Fibroblast of gingiva (primary cell): ENCODE measurements at places on chromosomes 16 and 17.
A peak's percentile ranks its signal among the peaks of the same experiment; 100 is the strongest.

GRCh38 chr17:40342504-40343218, 21.9 kb downstream of the GJD3 start:
- no peak for DNase-seq

DNA sequence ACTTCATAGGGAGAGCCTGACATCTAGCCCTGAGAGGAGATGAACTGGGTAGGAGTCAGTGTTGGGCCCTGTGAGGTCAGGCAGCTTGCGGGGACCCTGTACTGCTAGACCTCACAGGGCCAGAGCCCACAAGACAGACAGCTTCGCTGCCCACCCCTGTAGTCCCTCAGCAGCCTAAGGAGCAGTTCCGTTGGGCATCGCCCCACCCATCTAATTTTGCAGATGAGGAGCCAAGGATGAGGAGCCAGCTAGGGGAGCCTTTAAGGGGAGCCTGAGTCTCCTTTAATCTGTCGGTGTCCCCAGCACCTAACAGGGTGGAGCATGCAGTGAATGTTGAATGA, 755 bp upstream of the TUFM start:
- no peak for DNase-seq

GRCh38 chr17:68200689-68201417, 47.0 kb upstream of the AMZ2 start:
- peak; percentile 53 for DNase-seq

DNA sequence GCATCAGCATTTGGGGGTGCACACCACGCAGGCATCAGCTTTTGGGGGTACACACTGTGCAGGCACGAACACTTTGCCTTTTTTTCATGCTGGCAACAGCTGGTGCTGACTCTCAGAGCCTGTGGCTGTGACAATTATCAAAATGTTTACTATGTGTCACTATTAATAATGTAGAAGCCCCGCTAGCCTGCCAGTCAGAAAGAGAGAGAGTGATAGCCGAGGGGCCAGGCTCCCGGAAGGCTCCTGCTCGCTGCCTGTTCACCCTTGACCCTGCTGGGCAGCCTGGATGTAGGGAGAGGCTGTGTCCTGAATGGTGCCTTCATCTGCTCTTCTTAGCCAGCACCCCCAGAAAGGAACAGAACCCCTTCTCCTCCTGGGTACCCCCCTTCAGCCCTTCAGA, 61.9 kb downstream of the SDK2 start:
- no peak for DNase-seq

DNA sequence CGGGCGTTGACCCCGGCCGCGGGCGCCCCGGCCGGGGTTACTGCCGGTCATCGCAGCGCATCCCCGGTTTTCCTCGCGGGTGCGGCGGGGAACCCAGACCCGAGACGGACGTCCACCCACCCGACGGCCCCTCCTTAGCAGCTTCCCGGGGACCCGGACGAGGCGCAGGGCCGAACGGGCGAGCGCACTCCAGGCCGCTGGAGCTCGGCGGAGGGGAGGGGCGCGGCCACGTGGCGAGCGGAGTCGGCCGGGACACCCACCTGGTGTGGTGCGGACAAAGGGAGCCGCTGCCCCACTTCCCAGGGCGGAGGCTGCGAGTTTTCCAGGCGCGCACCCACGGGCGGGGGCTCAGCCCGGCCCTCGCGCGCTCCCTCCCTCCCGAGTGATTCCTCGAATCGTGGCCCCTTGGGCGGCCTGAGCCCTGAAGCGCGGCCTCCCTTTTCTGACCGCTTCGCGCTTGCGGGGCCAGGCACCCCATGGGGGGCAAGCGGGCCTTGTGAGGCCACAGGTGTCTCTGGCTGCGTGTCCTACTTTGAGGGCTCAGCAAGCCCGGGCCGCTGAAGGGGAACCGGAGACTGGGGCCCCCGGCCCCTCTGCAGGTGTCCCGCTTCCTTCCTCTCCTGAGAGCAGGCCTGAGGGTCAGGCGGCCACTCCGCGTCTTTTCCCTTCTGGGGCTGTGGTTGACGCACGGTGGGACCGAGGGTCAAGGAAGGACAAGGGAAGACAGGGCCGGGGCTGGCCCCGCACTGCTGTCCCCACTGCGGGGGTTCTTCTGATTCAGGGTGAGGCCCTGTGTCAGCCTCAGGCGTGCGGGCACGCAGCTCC, 1.1 kb upstream of the FASN start:
- no peak for DNase-seq

- no peak for DNase-seq
These were observed 5.8 kb downstream of the KRTAP29-1 start for GRCh38 chr17:41296846-41297245.

- DNase-seq = no peak
These were observed 3.9 kb upstream of the ZFPM1 start for GRCh38 chr16:88449267-88449561.

- no peak for DNase-seq
These were observed 16.1 kb downstream of the LASP1 start for GRCh38 chr17:38885728-38886642.

- peak; percentile 52 for DNase-seq
These were observed 1.3 kb downstream of the TUBB3 start for GRCh38 chr16:89924297-89924924.

- no peak for DNase-seq
These were observed 74.5 kb upstream of the MYOCD start for GRCh38 chr17:12591021-12591735.

DNA sequence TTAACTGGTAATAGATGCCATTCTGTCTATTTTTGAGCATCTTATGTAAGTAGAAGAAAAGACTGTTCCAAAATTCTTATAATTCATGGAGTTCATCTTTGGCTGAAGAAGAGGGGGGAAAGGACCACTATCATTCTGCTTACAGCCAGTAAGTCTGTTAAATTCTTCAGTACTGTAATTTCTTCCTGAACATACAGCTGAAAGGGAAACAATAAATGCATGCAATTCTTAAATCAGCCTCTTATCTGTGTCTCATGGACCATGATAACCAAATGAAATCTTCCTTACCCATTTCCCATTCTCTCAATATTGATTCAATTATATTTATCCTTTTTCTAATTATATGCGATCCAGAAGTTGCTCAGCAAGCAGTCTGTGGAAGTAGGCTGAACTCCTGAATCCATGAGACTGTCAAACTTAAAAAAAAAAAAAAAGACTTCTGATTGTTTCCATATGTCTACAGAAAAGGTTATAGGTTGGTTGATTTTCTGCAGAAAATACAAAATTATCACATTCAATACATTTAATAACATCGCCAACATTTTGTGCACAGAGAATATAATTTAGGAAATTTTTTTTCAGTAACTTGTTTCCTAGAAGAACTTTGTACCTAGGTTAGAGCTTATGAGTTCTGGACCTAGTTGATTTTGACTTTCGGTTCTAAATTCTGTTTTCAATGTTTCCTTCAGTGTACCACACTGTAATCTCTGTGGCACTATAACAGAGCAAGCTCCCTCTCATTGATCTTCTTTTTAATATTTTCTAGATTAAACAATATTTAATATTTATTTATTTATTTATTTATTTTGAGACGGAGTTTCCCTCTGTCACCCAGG, 1.2 kb upstream of the ABCA9 start:
- no peak for DNase-seq

DNA sequence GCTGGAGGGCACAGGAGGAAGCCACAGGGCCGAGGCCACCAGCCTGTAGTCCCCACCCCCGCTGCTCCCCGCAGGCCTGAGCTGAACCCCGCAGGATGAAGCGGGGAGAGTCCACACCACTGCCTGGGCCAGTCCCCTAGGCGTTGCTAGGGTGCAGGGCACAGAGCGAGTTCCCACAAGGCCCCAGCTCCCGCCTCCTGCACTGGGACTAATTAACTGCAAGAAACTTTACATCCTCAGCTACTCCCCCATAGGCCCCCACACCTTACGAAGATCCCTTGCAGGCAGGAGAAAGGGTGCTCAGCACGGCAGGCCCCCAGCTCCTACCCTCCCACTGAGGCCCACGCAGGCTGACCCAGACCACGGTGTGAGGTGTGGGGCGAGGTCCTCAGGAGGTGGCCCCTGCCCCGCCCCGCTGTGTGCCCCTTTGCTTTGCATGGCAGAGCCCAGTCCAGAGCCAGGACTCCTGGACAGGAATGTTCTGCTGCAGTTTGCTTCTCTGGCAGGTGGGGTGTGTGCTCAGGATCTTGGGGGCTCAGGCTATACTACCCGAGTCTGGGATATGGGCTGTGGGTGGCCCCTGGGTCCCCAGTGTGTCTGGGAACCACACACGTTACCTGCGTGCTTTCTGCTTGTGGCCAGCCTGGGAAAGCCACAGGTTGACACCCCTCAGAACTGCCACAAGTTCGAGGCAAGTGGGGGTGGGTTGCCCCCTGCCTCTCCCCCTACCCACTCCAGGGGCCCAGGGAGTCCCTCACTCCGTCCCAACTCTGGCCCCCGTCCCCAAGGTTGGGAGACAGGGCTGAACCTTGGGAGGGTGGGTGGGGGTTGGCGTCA, 1.2 kb downstream of the GNG13 start:
- DNase-seq = no peak
